ENCODE measurements at places on chromosomes 6 and 20. TPM values are rescaled to one million over a fixed set of nuclear protein-coding genes. Genes with fewer than 3 reads are reported as not detected.

PTCHD4 gene
- total RNA-seq: 8.4 TPM

ADGB gene
- total RNA-seq: not detected

FABP7 gene
- total RNA-seq: 202 TPM

CGAS gene
- total RNA-seq: not detected

DEF6 gene
- total RNA-seq: 0.71 TPM

Data from SK-MEL-5 (cell line).